Panc1 (cell line): ENCODE measurements at places on chromosomes 7 and 10. TPM values are rescaled to one million over a fixed set of nuclear protein-coding genes. Genes with fewer than 3 reads are reported as not detected.

DNA sequence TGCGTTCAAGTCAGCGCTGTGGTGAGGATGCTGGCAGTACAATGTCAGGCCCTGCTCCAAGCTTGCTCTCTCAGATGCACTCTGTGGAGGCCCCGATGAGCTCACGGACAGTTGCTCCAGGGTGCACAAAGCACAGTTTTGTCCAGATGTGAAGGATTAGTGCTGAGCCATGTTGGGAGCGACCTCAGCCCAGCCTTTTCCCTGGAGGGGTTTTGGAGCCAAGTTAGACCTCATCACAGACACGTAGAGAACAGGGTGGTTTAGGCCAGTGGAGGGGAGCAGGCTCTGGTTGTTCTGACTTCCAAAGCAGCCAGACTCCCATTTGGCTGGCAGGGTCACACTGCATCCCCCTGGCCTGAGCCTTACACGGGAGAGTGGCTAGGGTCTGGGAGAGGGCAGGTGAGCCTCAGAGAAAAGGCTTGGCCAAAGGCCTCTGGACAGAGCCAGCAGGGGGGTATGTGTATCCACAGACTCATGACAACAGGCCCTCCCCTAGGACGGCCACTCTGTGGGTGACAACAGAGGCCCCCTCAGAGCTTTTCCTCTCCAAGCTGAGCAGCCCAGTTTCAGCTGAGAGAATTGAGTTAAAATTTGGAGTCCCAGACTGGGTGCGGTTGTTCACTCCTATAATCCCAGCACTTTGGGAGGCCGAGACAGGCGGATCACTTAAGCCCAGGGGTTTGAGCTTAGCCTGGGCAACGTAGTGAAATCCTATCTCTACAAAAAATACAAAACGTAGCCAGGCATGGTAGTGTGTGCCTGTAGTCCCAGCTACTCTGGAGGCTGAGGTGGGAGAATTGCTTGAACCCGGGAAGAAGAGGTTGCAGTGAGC is 4.7 kb downstream of the PLAC9 start:
- DNase-seq, result no peak

DNA sequence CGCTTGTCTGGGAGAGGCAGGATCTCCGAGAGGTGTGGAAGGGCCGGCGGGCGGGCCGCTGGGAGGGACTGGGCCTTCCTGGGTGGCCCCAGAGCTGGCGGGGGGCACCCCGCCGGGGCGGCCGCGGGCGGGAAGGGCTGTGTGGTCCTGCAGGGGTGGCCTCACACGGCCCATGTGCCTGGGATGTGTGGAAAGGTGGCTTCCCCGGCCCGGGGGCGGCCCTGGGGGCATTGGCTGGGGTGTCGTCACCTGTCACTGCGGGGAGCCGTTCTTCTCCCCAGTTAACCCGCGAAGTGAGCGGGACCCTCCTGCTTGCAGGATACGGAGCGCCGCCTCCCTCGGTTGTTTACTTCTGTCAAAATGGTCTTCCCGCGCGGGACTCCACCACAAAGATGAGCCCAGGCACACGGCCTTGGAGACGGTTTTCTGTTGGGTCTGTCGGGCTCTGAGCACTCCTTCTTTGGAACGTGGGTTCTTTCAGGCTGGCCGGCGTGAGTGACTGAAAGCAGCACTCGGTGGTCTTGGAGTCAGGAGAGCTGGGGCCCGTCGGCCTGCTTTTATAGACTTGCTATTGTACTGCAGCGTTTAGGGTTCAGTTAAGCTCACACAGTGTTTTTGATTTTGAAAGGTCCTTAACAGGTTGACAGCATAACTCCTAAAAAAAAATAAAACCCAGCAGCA is 700 bp downstream of the SMC3 start:
- DNase-seq, result no peak

Gene MSMB
- not detected for total RNA-seq

Gene LIPF
- total RNA-seq, result not detected

GRCh38 chr7:29147821-29148220 is 1.5 kb upstream of the CPVL start:
- no peak for DNase-seq

DNA sequence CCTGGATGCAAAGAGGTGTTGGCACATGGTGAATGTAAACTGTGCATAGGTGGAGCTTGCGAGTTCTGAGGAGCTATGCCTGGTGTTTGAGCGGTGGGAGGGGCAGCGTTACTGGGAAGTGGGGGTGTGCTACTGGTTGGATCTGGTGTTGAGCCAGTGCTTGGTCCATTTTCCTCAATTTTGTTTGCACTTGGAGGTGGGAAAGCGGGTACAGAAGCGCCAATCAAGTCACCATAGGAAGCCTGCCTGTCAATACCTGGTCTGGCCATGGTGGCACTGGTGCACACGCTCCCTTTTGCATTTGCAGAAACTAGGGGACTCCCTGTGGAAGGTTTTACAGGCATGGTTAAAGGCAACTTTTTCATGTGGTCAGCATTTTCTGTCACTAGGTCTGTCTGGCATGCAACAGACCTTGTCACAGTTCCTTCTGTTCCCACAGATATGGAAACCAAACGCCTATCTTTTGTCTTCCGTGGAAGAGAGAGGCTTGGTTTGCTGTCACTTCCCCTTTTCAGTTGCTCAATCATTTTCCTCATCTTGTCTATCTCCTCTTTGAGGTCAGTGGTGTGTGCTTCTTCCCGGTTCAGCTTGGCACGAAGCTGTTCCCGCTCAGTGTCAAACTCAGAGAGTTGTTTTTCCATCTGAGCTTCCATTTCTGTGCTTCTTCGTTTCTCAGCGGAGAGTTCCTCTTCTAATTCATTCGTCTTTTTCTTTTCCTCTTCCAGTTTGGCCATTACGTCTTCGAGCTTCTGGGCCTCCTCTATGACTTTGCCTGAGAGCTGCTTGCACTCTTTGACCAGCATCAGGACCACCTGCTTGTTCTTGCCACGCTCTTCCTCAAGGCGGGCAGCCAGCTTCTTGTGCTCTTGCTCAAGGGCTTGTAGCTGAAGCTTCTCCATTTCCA is 81.1 kb downstream of the CTTNBP2 start:
- DNase-seq, result no peak

GRCh38 chr10:12945690-12946359 is 55.7 kb downstream of the CCDC3 start:
- no peak for DNase-seq

- no peak for DNase-seq
These were observed 34.4 kb downstream of the ADD3 start for GRCh38 chr10:110042181-110042580.

Gene WNT2
- not detected for total RNA-seq

Gene PANK1
- total RNA-seq, result 11.0 TPM

- no peak for DNase-seq
These were observed 40.3 kb downstream of the CD36 start for GRCh38 chr7:80678707-80679106.

GRCh38 chr7:835485-836401 is 3.5 kb downstream of the SUN1 start:
- DNase-seq, result no peak

- DNase-seq, result no peak
These were observed 936 bp upstream of the REPIN1 start for GRCh38 chr7:150367677-150368095.

Gene FEZF1
- total RNA-seq, result not detected

Gene GLI3
- 3.7 TPM for total RNA-seq

GRCh38 chr10:30970760-30971460 is 60.8 kb downstream of the ZNF438 start:
- DNase-seq, result no peak

Gene MTURN
- 1.2 TPM for total RNA-seq

GRCh38 chr7:19958309-19958896 is 185.0 kb upstream of the TMEM196 start:
- peak; percentile 59 for DNase-seq

GRCh38 chr10:49457686-49458085 is 61.8 kb upstream of the DRGX start:
- DNase-seq, result no peak

DNA sequence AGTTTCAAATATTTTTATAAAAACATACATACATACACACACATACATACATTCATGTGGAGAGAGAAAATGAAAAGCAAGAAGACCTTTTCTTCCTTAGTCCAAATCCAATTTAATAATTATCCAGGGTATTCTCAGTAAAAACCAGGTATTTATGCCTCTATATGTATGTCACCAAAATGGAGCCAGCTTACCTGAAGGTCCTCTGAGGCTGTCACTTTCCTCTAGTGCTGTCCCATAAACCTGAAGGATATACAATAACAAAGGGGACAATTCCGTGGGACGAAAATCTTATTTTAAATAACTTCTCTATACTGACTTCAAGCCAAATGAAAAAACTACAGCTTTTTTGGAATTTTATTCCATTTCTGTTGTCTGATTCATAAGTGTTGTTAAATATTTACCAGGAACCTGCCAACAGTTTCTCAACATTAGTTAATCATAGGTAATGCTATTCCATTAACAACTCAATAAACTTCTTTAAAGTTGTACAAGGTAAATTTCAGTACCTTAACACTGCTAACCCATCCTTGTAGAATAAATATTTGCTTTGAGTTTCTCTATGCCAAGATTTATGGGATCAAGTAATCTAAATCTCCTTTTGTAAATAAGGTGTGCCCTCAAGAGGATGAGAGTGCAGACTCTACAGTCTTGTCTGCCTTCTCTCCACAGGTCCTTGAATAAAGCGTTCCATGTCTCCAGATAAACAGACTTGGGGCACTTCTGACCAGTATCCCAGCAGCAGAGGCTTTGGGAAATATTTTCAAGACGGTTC is 260.3 kb downstream of the AHR start:
- DNase-seq, result no peak

DNA sequence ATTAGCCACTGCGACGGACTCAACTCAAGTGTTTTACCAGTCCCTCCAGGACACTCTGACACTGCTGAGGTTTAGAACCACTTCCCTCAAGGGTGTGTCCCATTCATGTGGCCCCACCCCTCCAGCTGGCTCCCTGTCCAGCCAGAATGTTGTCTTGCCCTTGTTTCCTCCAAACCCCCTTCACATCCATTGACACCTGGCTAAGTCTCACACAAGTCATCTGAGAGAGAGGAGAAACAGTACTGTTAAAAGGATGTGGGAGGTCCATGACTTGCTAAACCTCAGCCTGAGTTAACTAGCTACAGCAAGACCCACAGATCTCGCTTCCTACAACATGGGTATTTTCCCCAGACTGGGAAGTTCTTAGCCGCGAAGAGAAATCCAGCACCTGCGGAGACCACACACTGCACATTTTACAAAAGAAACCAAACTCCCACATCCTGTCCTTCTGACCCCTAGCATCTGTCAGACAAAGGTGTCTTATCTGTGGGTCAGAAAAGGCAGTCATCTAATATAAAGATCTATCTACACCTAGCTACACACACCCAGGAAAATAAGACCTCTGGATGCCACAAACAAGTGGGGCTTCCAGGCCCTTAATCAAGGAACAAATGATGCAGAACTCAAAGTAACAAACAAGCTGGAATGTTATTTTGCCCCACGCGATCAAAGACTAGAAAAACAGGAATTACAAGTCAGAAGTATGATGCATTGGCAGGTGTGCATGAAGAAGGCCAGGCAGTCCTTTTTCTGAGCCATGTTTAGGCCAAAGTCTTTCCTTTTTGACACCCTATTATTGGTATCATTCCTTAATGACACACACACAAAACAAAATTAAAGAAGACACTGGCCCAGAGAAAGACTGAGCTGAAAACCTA is 13.9 kb downstream of the OSBPL3 start:
- DNase-seq, result no peak
